ENCODE measurements at places on chromosomes 11 and 22. TPM values are rescaled to one million over a fixed set of nuclear protein-coding genes. Genes with fewer than 3 reads are reported as not detected.

The PISD gene
- 15.3 TPM for total RNA-seq

DNA sequence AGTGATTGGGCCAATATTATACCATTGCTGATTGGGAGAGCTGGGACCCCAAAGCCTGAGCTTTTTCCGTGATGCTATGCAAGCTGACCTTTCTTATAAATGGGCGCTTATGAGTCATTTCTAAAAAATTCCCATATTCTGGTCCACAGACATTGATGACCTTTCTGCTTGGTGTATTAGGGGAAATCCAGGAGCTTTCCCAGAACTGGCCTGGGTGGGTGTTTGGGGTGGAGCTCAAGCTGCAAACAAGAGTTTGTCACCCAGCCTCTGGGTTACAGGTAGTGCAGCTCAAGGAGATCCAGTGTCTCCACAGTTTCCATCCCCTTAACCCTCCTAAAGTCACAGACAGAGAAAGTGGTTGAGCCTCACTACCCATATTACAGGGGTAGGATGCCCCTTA lies 67.7 kb downstream of the CCDC81 start:
- peaks cover 28% of the 10 kb centered on the region for H3K36me3 ChIP-seq
- no peaks in the 10 kb centered on the region for H3K4me1 ChIP-seq
- H3K27ac ChIP-seq = no peak overlapping the region

- H3K27me3 ChIP-seq = no peaks in the 10 kb centered on the region
- peaks cover 6% of the 10 kb centered on the region for H3K4me1 ChIP-seq
- no peak overlapping the region for H3K4me3 ChIP-seq
- H3K36me3 ChIP-seq = no peaks in the 10 kb centered on the region
- no peak for DNase-seq
These were observed 205.1 kb upstream of the PITPNB start for GRCh38 chr22:28123989-28124766.

DNA sequence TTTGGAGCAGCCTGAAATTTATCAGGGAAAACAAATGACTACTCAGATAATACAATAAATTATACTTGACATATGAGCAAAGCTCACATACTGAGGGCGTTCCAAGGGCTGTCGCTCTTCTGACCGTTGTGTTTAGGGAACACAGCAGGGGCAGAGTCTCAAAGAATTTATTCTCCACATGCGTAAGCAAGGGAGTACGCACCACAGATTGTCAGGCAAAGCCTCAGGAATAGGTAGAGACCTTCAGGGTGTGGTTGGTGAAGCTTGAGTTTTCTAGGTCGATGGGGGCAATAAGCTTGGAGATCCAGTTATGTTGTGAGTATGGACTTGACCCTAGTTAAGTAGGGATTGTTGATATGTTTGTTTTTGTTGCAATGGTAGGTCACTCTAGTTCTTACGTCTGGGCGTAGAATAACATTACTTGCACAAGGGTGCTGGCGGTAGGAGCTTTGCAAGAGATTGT lies 830 bp downstream of the ACAT1 start:
- DNase-seq = no peak
- peak overlapping the region; percentile 92 for H3K27ac ChIP-seq
- no peaks in the 10 kb centered on the region for H3K27me3 ChIP-seq

DNA sequence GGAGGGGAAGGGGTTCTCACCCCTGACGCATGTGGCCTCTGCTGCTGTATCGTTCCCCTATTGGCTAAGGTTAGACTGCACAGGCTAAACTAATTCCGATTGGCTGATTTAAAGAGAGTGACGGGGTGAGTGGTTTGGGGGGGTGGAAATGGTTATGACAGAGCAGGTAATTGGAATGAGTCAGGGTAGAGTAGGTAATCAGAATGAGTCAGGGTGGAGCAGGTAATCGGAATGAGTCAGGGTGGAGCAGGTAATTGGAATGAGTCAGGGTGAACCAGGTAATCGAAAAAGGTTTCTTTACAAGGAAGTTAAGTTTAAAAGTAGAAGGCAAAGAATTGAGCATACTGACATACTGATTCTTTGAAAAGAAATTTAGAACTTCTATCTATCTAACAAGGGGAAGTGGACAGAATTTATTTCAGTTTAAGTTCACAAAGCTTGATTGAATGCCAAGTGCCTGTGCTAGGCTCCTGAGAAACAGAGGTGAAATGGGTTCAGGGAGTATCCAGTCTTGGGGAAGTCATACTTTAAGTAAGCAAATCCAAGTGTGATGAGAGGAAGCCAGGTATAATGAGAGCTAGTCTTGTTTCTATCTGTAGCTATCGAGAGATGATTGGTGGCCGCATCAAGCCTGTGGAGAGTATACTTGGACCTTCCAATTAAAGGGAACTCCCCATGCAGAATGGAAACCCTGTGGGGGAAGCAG lies 58.0 kb downstream of the C11orf91 start:
- no peaks in the 10 kb centered on the region for H3K4me1 ChIP-seq
- H3K36me3 ChIP-seq = no peaks in the 10 kb centered on the region
- H3K27ac ChIP-seq = no peak overlapping the region
- H3K27me3 ChIP-seq = no peaks in the 10 kb centered on the region

- no peak overlapping the region for H3K27ac ChIP-seq
- H3K27me3 ChIP-seq = no peaks in the 10 kb centered on the region
- no peak for DNase-seq
These were observed 28.9 kb upstream of the DRD2 start for GRCh38 chr11:113504071-113504470.

Measured in gastrocnemius medialis (tissue), 4 donors.